Heart left ventricle (tissue), 16 donors: ENCODE measurements at places on chromosomes 16 and 17. TPM values are rescaled to one million over a fixed set of nuclear protein-coding genes. Genes with fewer than 3 reads are reported as not detected.

GRCh38 chr17:8922928-8923327, 42.6 kb downstream of the PIK3R5 start:
- DNase-seq: no peak

DNA sequence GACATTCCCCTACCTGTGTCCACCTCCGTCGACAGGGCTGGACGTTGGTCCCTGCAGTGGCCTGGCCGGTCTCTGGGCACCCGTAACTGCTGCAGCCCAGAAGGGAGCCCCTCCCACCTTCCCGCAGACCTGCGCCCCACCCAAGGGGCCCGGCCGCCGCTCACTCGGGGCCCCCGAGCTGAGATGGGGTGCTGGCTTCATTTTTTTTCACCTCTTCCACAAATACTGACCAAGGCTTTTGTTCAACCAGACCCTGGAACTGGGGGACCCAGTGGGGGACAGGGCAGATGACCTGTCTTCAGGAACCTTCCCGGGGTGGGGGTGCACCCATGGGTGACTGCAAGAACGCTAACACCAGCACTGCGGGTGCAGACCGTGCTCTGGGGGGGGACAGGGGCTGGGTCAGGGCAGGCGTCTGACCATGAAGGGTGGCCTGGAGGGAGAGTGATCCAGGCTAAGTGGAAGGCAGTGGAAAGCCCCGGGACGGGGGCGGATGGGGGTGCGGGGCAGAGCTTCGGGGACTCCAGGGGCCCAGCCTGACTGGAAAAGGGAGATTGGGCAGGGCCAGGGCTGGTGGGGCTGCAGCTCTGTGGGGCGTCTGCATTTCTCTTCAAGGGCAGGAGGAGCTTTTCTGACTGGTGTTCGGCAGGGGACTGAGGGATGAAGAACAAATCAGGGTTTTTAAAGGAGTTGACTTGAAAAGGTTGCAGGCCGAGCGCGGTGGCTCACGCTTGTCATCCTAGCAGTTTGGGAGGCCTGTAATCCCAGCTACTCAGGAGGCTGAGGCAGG, 42.3 kb downstream of the SLC7A5 start:
- no peak for DNase-seq

DNA sequence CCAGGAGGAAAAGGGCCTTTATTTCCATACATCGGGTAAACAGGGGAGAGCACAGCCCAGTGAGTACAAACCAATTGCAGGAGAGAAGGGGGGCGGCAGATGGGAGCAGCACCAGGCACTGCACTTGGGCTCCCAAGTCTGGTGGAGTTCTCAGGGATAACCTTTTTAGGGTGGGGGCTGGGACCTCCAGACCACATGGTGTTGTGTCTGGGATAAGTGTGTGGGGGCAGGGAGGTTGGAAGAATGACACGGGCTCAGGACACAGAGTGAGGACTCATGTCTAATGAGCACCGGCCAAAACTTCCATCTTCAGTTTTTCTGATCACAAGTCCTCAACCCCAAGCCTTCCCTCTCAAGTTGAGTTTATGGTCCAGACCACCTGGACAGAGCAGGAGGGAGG, 30.6 kb downstream of the PIPOX start:
- no peak for DNase-seq

GRCh38 chr17:64063766-64064224, 43.4 kb upstream of the ICAM2 start:
- peak; percentile 45 for DNase-seq

DNA sequence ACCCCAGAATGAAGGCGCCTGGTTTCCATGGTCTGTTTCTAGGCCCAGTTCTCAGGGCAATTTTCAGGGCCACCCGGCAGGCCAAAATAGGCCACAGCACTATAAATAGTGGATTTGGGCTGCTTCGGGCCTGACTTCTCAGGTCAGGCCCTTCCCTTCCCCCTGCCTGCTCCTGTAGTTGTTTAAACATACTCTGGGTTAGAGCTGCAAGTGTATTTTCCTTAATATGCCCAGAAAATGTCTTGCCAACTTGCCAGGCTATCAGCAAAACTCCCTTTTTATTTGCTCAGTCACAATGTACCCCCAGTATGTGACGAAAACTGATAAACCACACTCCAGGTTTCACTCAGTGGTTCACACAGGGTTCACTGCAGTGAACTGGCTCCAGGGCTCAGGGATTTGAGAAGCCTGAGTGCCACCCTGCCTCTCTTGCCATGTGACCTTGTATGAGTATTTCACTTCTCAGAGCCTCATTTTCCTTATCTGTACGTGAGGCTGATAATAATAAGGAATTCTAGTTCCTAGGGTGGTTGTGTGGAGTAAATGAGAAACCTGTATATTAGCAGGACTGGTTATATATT, 76.5 kb downstream of the GPRC5B start:
- no peak for DNase-seq

GRCh38 chr17:49316889-49317675, 45.0 kb downstream of the ZNF652 start:
- DNase-seq: no peak

- DNase-seq: no peak
Observed at GRCh38 chr16:50198802-50199403, 45.8 kb downstream of the TENT4B start.

DNA sequence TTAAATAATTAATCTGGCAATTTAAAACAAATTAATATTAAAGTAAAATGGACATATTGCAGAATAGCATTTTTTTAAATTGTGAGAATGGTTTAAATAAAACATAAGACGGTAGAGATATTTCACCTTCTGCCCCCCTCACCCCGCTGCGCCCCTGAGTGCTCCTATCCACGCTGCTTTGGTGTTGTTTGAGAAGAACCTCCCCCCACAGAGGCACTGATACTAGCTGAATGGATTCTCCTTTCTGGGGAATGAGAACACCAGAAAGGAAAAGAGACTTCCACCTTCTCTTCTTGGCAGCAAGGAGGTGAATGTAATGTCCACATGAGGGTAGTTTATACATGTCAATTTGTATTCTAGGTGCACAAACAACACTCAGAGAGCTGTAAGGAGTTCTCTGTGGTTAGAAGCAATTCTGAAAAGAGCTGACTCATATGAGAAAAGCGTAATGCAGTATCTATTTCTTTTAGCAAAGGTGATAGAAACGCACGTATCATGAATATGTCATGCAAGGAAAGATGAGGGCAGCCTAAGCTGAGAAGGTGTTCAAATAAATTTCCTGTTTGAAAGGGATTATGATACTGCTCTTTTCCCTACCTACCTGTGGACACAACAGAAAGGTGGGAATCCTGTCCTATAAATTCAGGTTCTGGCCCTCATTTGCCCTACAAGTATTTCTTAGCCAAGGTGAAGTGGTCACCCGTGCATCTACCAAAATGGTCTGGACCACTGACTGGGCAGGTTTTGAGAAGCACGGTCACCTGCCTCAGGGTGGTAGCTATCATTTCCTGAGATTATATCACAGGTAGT, 126.9 kb downstream of the PARN start:
- no peak for DNase-seq

GRCh38 chr17:69227541-69227940, 1.1 kb downstream of the ABCA10 start:
- no peak for DNase-seq

GRCh38 chr17:17749921-17750320, 68.7 kb downstream of the RAI1 start:
- DNase-seq: no peak

DNA sequence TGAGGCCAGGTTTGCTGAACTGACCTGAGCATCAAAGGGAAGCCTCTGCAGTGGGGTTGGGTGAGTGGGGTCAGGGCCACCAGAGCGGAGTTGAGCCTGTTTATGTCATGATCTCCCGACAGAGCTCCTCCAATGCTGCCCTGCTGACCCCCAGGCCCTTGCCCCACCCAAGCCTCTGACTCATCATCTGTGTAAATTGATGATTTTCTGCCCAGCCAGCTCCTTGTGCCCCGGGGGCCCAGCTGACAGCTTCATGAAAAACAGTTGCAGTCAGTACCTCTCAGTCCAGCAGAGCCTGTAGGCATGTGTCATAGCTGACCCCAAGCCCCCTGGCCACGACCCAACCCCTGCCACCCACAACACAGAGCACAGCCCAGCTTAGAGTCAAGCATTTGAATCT, 134.9 kb downstream of the CCT6B start:
- DNase-seq: no peak

DNA sequence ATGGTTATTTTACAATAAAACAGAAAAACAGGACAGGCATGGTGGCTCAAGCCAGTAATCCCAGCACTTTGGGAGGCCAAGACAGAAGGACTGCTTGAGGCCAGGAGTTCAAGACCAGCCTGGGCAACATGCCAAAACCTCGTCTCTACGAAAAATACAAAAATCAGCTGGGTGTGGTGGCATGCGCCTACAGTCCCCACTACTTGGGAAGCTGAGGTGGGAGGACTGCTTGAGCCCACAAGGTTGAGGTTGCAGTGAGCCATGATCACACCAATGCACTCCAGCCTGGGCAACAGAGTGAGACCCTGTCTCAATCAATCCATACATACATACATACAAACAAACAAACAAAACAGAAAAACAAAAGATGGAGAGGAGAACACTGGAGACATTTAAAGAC, 45.6 kb downstream of the USP31 start:
- no peak for DNase-seq

- DNase-seq: peak; percentile 82
Observed at GRCh38 chr17:17641621-17642409, 39.4 kb upstream of the RAI1 start.

DNA sequence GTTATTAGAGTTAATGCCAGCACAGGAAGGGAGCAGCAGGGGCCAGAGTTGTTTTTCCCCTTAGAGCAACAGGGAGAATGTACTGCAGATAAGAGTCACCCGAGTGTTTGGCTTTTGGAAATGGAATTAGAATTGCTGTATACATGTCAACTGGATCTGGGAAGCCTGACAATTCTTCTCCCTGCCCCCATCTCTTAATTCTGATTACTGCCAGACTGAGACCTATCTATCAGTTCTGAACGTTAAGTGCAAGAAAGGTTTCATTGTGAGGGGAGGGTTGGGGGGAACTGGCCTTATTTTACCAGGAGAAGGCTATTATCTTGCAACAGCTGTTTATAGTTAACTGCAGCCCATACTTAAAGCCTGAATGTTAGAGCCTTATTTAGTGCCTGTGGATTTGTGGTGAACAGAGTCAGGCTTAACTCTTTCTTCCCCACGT, 424.5 kb upstream of the CDH11 start:
- DNase-seq: no peak

DNA sequence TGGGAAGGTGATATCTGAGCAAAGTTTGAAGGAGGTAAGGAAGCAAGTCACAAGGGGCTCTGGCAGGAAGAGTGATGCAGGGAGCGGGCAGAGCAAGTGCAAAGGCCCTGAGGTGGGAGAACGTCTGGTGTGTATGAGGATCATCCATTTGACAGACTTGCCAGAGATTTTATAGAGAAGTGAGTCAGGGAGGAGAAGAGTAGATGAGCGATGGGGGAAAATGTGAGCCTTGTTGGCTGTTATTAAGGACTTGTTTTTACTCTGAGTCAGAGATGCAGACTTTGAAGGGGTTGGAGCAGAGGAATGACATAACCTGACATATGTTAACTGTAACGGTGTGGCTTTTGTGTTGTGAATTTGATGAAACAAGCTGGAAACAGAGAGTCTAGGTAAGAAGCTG, 3.5 kb upstream of the CLEC10A start:
- DNase-seq: no peak

GRCh38 chr16:59148769-59149155, 414.6 kb upstream of the GOT2 start:
- no peak for DNase-seq

- DNase-seq: no peak
Observed at GRCh38 chr17:74599023-74599399, 6.9 kb upstream of the CD300LD start.

GRCh38 chr17:75472119-75472518, 15.7 kb downstream of the TMEM94 start:
- DNase-seq: no peak

DNA sequence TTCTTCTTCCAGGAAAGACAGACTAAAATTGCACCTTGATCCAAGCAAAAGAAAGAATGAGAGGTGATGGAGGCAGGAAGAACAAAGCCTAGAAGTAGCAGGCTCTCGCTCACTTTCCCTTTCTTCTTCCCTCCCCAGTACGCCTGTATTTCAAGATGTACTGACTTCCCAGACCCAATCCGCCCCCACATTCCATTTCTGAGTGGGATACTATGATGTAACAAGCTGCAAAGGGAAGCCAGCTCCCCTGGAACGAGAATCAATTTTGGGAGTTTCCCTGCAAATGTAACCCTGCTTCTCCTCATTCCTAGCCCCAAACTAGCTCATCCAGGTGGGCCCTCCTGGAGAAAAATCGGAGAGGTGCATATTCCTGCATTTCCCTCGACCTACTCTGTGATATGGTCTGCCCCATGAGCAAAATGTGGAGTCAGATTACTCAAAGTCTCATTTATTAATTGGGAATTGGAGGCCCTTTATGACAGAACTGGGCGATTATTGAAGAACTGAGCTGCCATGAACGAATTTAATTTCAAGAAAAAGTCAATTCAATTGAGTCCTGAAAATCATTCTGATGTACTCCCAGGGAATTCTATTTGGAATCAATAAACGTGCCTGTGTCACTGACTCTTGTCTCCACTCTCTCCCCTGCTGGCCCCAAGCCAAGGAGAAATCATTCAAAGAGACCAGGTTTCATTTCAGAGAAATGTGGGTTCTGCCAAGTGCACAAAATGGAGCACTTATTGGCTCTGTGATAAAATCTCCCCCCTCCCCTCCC, 398.9 kb downstream of the SHISA9 start:
- no peak for DNase-seq

DNA sequence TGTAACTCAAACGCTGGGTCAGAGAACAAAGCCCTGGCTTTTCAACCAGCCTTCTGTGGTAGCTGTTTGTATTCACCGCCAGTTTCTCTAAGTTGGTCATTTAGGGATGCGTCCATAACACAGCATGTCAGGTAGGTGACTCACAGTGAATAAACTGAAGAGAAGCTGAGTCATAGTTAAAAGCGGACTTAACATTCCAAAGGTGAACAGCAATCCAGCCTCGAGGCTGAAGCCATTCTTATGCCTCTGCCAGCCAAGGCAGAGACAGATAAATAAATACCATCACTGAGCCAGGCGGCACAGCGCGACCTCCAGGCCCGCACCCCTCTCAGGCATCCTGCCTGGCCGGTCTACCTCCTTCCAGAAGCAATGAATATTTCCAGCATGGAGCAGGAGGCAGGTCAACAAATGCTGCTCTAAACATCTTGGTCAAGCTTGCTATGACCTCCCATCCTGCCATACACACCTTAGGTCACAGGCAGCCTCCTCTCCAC, 12.4 kb upstream of the CACNG4 start:
- DNase-seq: no peak

Gene GAS2L2
- total RNA-seq: 0.10 TPM

Gene SGSM2
- 20.1 TPM for total RNA-seq

Gene IL34
- total RNA-seq: 2.7 TPM

Gene JPH3
- not detected for total RNA-seq

Gene VASN
- total RNA-seq: 3.8 TPM

Gene CES4A
- total RNA-seq: 7.1 TPM

Gene MRM3
- total RNA-seq: 15.5 TPM

Gene TEKT3
- total RNA-seq: 0.44 TPM

Gene AHSP
- not detected for total RNA-seq

Gene COQ7
- total RNA-seq: 33.3 TPM

Gene PRSS21
- total RNA-seq: not detected

Gene CCL11
- 0.87 TPM for total RNA-seq

Gene CCL4L2
- not detected for total RNA-seq

Gene SLC13A2
- not detected for total RNA-seq

Gene NPIPA3
- total RNA-seq: not detected

Gene SLC38A8
- not detected for total RNA-seq

Gene HIGD1B
- 18.7 TPM for total RNA-seq

Gene PERCC1
- total RNA-seq: not detected
